ENCODE measurements at places on chromosomes 4 and X.

DNA sequence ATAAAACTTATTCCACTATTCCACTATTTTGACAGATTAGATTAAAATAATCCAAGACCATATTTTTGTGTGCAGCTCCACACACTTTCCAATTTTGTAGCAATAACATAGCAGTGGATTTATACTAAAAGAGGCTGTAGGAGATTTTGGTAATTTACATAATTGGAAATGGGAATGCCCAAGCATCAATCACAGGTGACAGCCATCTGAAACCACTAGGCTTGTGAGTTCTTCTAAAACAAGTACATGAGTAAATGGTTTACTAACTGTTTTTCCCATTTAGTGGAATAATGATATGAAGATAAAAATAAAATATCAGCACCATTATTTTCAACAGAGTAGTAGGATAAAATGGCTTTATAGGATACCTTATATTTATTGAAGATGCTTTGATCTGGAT lies 4.4 kb downstream of the ANK2 start:
- no peak for DNase-seq

DNA sequence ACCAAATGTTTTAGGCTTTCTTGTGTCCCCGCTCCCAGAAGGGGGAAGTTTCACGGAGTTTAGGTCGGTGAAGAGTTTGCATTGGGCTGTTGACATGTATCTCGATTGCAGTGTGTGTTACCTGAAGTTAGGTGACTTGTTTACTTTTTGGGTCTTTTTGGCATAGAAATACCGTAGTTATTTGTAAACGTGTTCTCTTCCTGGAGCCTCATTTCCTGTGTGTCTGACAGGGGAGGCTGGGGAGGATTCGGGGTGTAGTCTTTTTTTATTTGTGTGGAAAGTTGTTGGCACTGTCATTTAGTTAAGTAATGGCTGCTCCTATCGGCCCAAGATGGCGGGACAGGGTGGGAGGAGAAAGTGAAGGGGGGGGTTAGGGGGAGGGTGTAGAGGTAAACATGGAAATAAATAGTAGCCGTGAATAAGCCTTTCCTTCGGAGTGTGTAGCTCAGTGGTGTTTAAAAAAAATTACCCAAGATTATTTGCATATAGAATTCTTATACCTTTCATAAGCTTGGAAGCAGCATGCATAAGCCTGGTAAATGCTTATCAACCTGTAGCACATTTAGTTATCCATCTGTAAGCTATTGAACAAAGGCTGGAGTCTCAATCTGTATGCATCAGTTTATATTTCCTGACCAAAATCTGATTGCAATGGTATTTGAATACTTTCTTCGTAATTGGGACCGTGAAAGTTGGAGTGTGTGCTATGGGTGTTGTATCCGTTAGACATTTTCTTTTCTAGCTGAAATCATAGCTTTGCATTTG lies 1.6 kb downstream of the KDM6A start:
- no peak for DNase-seq

- no peak for DNase-seq
Observed at GRCh38 chr4:166535865-166536264, 662.8 kb downstream of the TLL1 start.

GRCh38 chr4:107261241-107261874 lies 225.2 kb upstream of the DKK2 start:
- no peak for DNase-seq

- no peak for DNase-seq
Observed at GRCh38 chr4:32790803-32791202, 2070.6 kb downstream of the PCDH7 start.

DNA sequence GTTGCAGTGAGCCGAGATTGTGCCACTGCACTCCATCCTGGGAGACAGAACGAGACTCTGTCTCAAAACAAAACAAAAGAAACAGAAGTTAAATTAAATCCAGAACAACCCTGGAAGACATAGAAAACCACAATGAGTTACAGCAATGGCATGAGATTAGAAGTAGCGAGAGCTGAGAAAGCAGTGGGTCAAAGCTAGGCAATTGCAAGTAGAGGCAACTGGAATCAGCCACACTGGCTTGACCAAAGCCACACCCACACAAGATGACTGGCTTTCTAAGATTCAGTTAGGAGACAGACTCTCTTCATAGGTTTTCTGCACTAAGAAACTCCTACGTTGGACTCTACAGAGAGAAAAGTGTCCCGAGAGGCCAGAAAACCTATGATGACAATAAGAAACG lies 443.0 kb downstream of the GPM6A start:
- DNase-seq: no peak

- no peak for DNase-seq
Observed at GRCh38 chr4:94571298-94571697, 119.6 kb downstream of the PDLIM5 start.

GRCh38 chr4:147597561-147597960 lies 19.6 kb upstream of the TMEM184C start:
- DNase-seq: no peak

DNA sequence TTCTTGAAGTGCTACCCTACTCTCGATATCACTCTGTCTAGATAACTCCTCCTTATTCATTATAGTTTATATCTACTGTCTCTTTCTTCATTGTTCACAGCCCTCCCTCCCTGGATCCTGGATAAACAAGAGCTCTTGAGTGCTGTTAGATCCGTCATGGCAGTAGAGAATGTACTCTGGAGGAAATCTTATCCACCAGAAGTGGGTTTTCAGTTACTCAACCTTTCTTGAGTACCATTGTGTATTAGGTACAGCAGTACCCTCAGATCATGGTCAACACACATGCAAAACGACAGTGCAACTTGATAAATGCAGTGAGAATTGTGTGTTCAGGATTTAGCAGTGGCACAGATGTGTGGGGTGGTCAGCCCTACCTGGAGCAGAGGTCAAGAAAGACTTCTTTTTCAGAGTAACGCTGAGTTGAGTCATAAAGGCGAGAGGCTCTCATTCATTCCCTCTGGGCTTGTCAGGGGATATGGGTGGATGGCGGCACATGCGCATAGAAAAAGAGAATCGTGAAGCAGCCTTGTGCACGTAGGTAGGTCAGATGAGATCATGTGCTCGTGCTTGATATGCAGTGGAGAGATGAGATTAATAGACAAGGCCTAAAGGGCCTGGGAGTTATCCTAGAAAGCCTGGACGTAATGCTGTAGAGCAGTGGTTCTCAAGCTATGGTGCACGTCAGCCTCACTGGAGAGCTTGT lies 89.5 kb downstream of the SNX25 start:
- no peak for DNase-seq

DNA sequence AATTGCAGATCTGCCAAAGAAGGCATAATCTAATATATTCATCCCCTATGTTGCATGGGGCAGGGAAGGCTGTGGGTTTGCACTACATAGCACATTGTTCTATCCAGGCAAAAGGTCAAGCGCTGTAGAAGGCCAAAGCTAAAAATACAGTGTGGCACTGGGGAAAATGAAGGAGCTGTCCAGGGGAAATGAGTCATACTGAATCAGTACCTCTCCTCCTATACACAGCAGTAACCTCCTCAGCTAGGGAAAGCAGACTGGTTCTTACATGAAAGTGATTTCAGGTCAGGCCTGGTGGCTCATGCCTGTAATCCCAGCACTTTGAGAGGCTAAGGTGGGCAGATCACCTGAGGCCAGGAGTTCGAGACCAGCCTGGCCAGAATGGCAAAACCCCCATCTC lies 31.0 kb upstream of the SLC25A4 start:
- DNase-seq: no peak

DNA sequence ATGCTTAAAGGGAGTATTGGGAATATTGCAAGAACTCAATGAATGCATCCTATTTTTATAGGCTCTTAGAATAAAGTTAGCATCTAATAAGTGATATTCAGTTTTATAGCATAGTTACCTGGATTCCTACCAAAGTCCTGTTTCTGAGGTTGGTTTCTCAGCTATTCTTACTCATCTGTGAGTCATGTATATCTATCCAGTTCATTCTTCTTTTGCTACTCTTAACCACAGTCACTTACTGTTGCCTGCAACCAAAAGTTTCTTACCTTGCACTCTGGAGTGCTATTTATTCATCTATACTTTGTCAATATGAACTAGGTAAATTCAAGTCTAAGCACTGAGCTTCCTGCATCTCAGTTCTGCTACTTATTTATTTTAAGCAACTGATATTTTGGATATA lies 322.5 kb downstream of the HS3ST1 start:
- no peak for DNase-seq

GRCh38 chr4:90118527-90119195 lies 8.5 kb upstream of the CCSER1 start:
- no peak for DNase-seq

- no peak for DNase-seq
Observed at GRCh38 chr4:139054791-139055505, 39.4 kb downstream of the NOCT start.

- no peak for DNase-seq
Observed at GRCh38 chr4:6889101-6889735, 20.4 kb upstream of the TBC1D14 start.

GRCh38 chrX:149903889-149904748 lies 23.1 kb downstream of the MAGEA8 start:
- DNase-seq: no peak

DNA sequence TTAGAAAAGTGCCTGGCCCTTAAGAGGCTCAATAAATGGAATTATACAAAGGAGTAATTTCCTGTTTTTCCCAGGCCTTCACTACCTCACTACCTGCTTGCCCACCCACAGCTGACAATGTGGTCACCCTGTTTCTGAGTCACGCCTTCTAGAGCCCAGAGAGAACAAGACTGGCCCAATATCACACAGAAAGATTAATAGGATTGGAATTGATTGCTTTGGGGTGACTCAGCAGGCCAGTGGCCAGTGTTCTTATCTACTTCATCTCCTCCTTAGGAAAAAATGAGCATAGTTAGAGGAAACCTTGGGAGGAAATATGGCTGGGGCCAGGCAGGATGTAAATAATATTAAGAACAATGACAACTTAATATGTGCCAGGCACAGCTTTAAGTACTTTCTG lies 4.5 kb upstream of the FGF16 start:
- DNase-seq: no peak

DNA sequence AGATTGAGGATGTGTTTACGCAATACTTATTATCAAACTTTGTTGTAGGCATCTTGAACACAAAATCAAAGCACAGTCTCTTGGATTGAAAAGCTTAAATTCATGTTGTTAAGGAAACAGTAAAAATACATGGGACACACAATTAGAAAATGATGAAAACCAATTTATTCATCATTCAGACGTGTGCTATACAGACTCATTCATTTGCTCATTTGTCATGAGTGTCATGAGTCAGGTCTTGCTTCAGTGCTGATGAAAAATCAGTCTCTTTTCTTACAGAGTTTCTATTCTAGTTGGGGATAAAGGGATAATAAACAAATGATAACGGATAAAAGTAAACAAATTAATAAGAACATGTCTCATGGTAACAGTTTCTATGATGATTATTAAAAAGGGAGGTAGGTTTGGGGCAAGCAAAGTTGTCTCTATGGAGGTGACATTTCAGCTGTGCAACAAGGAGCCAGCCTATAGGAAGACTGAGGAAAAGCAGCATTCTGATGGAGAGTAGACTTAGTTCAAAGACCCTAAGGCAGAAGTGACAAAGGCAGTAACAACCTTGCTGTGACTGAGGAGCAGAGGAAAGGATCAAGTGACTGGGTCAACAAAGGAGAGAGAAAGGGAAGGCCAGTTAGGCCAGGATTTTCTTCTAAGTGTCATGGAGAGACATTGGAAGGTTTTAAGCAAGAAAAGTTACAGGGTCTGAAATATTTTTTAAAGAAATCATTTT lies 224.0 kb upstream of the HHIP start:
- no peak for DNase-seq

DNA sequence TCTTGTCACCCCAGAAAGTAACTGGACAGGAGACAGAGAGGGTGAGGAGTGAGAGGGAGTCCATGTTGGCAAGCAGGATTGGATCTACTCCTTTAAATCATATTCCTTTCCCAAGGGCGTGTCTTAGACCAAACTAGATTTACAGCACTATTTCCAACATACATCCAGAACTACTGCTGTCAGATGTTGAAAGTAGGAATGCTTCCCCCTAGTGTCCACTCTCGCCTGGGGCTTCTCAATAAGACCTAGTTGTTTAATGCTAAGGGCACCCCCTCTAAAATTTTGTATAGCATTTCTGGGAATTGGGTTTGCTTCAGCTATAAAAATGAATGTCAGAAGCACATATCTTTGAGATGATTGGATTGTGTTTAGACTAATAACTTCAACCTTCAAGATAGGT lies 13.3 kb downstream of the OFD1 start:
- no peak for DNase-seq

GRCh38 chrX:96407072-96407471 lies 277.6 kb upstream of the DIAPH2 start:
- DNase-seq: no peak

- no peak for DNase-seq
Observed at GRCh38 chrX:19174401-19175025, 52.2 kb upstream of the ADGRG2 start.

DNA sequence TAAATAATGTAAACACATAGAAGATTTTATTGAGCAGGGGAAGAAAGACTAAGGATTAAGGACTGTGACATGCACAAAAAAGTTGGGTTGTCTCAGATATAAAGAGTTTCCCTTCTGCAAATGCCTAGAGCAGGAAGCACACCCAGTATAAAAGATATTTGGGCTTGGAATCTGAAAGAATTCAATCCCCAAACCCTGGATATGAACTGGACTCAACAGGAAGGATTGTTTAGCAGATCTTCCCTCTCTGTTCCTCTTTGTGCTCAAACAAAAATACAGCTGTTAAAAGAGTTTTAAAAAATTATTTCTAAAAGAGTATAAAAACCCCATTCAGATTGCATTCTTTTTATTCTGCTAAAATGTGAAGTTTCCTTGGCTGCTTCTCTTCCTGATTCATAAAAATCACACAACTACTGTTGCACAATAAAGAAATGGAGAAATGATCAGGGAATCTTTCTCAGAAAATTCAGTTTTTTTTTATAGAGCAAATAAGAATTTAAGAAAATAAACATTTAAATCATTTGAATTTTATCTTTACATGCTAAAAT lies 71.4 kb downstream of the PDLIM5 start:
- no peak for DNase-seq

DNA sequence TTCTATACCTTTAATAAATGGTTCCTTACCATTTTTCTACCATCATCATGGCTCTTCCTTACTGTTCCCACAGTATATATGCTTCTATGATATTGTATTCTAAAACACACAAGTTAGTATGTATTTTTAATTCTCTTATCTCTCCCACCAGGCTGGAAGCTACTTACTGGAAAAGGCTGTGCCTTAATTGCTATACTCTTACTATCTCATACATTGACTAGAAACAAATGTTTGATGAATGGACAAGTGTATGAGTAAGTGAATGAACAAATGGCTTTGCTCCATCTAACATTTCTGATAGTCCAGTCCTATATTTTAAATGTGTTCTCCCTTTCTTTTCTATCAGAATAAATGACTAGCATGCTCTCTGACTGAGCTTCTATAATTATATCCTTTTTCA lies 320.8 kb upstream of the RASGEF1B start:
- DNase-seq: no peak
